ENCODE measurements at places on chromosomes 2 and 18. TPM values are rescaled to one million over a fixed set of nuclear protein-coding genes. Genes with fewer than 3 reads are reported as not detected.

- peak; percentile 94 for DNase-seq
Observed at GRCh38 chr2:110677530-110678456, at the start of gene BUB1. BUB1 (minus strand) TSS chr2:110678063; CDS start chr2:110677995, 68 bp downstream.

POTEE gene
- total RNA-seq, result 0.13 TPM

DNA sequence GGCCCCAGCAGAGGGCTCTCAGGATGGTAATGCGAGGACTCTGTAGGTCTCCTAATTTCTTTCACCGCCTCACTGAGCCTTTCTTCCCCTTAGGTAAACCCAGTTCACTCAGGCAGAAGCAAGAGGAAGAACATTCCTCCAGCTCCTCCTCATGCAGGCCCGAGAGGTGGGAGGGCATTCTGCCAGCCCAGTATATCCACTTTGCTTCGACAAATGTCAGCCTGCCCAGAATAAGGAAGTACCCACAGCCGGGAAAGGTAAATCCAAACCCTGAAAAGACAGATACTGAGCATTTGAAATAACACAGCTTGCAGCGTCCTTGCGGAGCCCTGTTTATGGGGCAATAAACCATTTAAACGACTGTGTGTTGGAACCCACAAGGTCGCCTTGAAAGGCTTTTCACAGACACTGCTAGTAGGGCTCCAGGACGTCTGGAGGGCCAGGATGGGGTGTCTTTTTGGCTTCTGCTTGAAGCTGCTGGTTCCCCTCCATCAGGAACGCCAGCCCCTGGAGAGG is 63.0 kb upstream of the STPG4 start:
- no peak for DNase-seq

DNA sequence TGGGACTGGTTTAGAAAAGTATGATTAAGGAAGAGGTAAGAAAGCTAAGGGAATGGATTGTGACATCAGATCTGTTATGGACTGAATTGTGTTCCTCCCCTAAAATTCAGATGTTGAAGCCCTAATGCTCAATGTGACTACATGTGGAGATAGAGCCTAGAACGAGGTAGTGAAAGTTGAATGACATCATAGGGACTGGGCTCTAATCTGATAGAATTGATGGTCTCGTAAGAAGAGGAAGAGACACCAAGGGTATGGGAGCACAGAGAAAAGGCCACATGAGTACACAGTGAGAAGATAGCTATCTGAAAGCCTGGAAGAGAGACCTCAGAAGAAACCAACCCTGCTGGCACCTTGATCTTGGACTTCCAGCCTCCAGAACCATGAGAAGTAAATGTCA is 178.3 kb downstream of the TRIB2 start:
- no peak for DNase-seq

GRCh38 chr2:74379851-74380789 is at the start of gene DCTN1:
DCTN1 (minus strand) TSS chr2:74380311; CDS start chr2:74380037, 274 bp downstream.
- no peak for DNase-seq

SLC19A3 gene
- total RNA-seq, result not detected

Data from T-cell (primary cell).